ENCODE measurements at places on chromosomes 7 and 10.

GRCh38 chr10:50968386-50969091, 83.1 kb upstream of the A1CF start:
- no peak for DNase-seq

GRCh38 chr10:132904181-132904813, 38.1 kb downstream of the CFAP46 start:
- peak; percentile 6 for DNase-seq

GRCh38 chr10:113381981-113382509, 170.8 kb upstream of the HABP2 start:
- DNase-seq: no peak

- no peak for DNase-seq
These were observed 88.3 kb upstream of the AGK start for GRCh38 chr7:141462958-141463357.

DNA sequence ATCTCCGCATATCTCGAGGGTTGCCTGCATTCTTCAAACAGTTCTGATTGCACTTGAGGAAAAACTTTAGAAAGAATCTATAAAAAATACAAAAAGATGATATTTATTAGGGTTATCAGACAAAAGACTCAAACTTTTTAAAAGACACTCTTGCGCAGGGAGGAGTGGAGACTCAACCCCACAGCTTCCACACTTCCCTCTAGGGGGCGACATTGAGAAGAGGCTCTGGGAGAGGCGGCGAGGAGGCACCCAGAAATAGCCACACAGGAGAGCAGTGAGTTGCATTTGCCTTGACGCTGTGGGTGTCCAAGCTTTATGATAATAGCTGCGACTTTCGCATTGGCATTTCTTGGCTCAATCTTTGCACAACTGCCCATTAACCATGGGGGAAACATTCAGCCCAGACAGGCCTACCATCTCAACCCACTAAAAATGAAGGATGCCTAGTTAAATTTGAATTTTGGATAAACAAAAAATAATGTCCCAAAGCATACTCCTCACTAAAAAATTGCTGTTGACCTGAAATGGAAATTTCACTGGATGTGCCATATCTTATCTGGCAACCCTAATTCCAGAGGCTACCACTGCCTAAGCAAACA, 86.2 kb downstream of the EBF3 start:
- no peak for DNase-seq

DNA sequence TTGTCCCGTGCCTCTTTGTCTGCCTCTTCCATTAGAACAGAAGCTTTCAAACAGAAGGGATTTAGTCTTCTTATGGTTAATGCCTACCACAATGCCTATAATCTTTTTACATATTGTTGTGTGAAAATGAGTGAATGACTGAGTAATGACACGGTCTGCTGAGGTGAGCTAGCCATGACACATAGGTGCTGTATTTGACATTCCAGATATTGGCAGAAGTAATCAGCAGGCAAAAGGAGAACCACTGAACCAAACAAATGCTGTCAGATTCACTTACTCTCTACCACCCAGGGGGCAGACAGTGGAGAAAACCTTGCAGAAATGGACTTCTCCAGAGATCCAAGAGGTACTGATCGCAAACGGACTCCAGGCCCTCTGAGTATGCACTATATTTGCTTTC, 377.2 kb upstream of the VWC2 start:
- DNase-seq: no peak

GRCh38 chr10:75239096-75239790, 3.5 kb upstream of the COMTD1 start:
- DNase-seq: no peak

- no peak for DNase-seq
These were observed 148.8 kb downstream of the CHRM2 start for GRCh38 chr7:137017221-137017620.

DNA sequence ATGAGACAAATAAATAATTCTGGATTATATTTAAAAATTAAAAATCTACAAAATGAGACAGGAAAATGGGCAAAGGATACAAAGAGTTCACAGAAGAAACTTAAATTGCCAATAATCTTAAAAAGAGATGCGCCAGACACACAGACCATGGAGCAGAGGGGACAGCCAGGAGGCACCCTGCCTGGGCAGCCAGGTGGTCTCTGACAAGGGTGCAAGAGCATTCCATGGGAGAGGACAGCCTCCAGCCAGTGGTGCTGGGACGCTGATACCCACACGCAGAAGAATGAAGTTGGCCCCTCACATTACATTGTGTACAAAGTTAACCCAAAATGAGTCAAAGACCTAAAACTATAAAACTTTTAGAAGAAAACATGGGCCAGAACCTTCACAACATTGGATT, 106.3 kb downstream of the NKX6-2 start:
- DNase-seq: no peak

DNA sequence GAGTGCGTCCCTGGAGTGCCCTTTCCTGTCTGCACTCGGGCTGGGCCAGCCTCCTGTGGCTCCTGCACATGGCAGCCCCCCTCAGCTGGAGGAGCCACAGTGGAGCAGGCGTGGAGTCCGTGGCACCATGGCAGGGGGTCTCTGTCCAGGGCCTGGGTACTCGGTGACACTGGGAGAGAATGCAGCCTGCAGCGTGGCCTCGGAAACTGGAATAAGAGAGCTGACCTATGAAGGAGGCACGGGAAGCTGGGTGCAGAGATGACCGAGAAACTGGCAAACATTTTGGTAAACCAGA, 25.8 kb upstream of the WDFY4 start:
- no peak for DNase-seq

GRCh38 chr10:28250782-28251181, 52.1 kb downstream of the MPP7 start:
- DNase-seq: no peak

DNA sequence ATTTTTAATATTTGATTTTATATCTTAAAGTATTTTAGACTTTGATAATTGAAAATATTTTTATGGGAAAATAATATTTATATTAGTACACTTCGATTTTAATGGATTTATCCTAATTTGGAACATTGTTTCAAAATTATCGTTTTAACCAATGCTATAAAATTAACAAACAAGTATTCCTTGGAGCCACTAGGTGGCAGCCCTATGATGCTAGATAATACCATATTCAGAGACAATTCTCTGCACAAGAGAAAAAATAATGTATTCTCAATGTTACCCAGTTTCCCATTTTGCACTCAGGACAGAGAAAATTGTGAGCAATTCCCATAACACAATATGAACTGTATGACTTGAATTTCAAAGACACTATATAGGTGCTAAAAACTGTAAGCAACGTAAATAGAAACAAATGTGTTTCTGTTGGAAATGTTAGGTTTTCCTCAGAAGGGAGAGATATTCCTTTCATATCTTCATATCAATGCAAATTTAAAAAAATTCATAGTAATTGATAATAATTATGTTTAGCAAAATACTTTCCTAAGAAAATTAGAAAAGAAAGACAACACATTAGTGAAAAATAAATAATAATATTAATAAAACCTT, 237.8 kb downstream of the SEMA3E start:
- DNase-seq: no peak

DNA sequence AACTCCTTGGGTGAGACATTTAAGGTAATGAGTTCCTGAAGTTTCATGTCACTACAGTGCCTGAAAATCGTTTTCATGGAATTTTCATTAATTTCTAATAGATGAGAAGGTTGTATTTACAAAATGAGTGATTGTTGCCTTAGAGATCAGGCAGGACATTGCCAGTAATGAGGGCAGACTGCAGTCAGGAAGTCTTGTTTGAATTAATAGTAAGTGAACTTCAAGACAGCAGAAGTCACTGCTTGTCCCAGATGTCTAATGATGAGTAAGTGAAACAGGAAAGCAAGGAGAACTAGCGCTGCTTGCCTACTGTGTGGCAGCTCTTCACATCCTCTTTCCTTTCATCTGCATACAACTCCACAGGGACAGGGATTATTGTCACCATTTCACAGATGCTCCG, 237.4 kb downstream of the BAMBI start:
- no peak for DNase-seq

- peak; percentile 19 for DNase-seq
These were observed 64.0 kb downstream of the CSGALNACT2 start for GRCh38 chr10:43202224-43202656.

GRCh38 chr10:95181726-95182125, 12.3 kb upstream of the ACSM6 start:
- no peak for DNase-seq

DNA sequence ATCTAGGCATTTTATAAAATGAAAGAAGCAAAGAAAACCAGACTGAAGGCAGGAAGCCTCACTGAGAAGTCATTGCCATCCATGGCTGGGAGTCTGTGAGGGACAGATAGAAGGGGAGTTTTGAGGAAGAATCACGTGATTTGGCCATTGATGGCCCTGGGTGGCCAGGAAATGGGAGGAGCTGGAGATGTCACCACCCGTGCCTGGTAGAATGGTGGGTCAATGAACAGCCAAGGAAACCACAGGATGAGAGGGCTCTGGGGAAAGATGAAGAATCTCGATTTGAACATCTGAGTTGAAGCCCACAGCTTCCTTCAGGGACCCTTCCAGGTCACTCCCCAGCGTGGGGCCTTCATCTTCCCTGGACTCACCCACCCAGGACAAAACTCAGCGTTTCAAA, 103.3 kb upstream of the CHST15 start:
- DNase-seq: no peak

DNA sequence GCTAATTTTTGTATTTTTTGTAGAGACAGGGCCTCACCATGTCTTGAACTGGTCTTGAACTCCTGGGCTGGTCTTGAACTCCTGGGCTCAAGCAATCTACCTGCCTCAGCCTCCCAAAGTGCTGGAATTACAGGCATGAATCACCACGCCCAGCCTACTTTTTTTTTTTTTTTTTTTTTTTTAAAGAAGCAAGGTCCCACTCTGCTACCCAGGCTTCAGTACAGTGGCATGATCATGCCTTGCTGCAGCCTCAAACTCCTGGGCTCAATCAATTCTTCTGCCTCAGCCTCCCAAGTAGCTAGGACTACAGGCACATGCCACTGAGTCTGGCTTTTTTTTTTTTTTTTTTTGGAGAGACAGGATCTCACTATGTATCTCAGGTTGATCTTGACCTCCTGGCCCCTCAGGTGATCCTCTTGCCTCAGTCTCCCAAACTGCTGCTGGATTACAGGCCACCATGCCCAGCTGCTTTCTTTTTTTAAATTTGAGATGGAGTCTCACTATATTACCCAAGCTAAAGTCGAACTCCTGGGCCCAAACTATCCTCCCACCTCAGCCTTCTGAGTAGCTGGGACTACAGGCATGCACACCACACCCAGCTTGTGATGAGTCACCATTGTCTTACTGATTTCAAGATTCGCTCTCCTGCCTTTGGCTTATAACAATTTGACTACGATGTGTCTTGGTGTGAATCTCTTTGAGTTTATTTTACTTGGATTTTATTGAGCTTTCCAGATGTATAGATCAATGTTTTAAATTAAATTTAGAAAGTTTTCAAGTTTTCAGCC, 9.0 kb downstream of the RPEL1 start:
- DNase-seq: no peak

DNA sequence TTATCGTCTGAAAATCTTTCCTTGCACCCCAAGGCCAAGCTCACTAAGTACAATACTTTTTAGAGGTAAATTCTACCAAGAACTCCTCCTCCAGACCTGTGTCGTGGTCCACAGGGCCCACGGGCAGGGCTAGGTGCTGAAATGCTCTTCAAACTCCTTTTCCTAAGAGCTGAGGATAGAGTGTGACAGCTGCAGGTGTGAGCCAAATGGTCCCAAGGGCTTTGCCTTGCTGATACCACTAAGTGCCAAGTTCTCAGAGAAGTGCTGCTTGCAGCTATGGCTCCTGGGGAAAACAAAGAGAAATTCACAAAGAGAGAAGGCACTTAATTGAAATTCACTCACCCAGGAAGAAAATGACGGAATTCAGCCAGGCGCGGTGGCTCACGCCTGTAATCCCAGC, 868.9 kb upstream of the AUTS2 start:
- no peak for DNase-seq

DNA sequence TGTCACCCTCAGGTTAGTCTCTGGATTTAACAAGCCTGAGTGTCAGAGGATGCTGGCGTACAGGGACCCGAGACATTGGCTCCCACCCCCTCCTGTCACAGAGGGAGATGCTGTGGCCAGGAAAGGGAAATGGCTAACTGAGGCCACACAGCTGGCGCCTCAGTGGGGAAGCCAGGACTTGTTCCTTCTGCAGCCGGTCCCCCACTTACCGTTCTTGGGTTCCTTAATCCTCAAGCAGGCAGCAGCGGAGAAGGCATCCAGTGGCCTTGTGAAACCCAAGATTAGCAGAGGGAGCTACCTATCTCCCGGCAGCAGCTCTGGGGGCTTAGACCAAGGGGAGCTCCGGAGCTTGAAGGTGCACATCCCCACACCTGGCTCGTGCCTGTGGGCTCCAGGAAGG, 65.4 kb downstream of the NEURL1 start:
- DNase-seq: no peak

DNA sequence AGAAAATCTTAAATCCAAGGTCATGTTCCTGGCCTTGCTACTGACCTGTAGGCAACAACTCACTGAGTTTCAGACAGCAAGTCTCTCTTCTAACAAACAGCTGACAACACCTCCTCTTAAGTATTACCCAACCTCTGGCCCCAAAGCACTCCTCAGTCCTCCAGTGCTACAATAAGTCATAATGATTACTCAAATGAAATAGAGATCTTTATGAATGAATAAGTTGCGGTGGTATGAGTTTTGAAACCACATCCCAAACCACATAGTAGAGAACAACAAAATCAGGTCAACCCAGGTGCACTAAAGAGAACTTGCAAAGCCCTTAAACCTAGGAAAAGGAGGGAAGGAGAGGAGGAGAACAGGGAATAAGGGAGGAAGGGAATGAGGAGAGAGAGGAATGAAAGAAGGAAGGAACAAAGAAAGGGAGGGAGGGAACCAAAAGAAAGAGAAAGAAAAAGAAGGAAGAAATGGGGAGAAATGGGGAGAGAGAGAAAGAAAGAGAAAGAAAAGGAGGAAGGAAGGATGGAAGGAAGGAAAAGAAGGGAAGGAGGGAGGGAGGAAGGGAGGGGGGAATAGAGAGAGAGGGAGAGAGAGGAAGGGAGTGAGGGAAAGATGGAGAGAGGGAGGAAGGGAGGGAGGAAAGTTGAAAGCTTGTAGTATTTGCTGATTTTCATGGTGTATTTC, 142.8 kb upstream of the CALCR start:
- DNase-seq: no peak

- DNase-seq: no peak
These were observed 46.5 kb downstream of the COL17A1 start for GRCh38 chr10:104038958-104039752.

- DNase-seq: no peak
These were observed 177.6 kb downstream of the ADARB2 start for GRCh38 chr10:1559761-1560160.

GRCh38 chr7:137634356-137634755, 212.4 kb downstream of the DGKI start:
- no peak for DNase-seq

- no peak for DNase-seq
These were observed 130.5 kb downstream of the WDR37 start for GRCh38 chr10:1186683-1186990.

DNA sequence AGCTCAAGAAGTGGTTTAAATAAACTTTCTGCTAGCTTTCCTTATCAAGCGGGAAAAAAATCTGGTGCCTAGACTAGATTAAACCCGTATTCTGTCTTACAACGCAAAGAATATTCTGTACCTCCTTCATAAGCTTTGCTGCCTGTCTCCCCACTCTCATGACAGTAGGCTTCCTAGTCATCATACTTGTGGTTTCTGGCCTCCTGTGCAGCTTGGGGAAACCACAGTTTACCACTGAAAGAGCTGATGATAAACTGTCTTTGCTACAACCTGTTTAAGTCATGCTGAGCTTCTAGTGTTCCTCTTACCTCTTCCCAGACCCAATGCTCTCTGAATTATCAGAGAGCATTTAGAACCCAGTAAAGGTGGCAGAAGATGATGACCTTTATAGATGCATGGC, 55.0 kb downstream of the PODXL start:
- peak; percentile 30 for DNase-seq

- DNase-seq: no peak
These were observed 24.8 kb downstream of the OR9A2 start for GRCh38 chr7:143002106-143002505.
